Ovary (tissue), 10 donors: ENCODE measurements at places on chromosomes 16 and 17. TPM values are rescaled to one million over a fixed set of nuclear protein-coding genes. Genes with fewer than 3 reads are reported as not detected.

TBC1D28 gene
- total RNA-seq = not detected

TBC1D16 gene
- 10.3 TPM for total RNA-seq

TRPV3 gene
- total RNA-seq = 1.9 TPM

PRKCB gene
- total RNA-seq = 1.9 TPM

ENO3 gene
- total RNA-seq = 2.5 TPM

SGSH gene
- 36.6 TPM for total RNA-seq

TBC1D3D gene
- total RNA-seq = 0.59 TPM

HSD17B1 gene
- total RNA-seq = 5.3 TPM

QRICH2 gene
- total RNA-seq = 1.1 TPM

DNA sequence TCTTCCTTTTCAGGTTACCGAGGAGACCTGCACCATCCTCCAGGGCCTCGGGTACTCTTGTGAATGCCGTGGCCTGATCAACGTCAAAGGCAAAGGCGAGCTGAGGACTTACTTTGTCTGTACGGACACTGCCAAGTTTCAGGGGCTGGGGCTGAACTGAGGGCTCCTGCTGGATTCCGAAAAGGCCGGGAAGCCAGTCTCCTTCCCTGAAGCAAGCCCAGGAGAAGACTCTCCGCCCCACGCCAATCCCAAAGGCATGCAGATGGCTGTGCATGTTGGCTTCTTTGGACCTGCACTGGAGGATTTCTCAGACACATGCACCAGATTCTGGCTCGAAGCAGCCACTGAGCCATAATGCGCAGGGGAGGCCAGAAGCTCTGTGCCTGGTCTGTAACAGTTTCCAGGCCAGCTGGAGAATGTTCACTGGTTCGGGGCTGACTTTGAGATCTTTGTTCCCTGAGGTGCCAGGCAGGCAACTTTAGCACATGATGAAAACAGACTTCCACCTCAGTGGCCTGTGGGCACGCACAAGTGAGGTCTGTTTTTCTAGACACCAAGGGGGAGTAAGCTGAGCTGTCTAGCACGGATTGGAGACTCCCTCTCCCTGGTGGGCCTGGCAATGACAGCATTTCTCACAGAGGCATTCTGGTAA is 49.1 kb downstream of the ADCY7 start:
- no peaks in the 10 kb centered on the region for H3K27me3 ChIP-seq
- H3K27ac ChIP-seq = no peak overlapping the region
- no peaks in the 10 kb centered on the region for H3K36me3 ChIP-seq

DNA sequence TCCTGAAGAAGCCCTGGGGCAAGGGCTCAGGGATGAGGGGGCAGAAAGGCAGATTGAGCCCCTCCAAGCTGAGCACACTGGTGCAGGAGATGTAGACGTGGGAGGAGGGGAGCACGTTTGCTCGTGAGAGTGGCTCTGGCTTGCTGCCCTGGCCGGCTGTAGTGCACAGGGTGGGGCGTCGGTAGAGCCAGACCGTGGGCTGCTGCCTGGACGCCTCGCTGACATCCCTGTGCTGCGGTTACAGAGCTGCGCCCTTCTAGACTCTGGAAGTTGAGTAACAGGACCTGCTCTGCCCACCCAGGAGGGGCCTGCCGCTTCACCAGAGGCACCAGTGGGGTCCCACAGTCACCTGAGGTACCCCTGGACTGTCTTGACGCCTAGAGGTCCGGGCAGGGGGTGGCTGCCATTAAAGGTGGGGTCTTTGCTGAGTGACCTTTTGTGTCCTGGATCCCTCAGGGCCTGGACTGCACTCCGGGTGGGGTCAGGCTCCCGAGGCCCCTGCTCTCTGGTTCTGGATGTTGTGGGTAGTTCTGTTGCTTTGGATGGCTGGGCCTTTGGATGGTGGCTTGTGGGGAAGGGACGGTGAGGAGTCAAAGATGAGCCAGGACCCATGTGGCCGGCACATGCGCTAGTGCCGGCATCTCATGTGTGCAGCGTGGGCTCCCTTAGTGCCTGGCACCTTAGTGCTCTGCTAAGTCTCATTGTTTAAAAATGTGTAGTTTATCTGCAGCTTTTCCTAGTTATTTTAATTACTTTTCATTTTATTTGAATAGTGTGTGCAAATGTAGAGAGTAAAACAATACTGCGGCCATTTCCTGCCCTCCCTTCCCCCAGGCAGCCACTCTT is 41.7 kb downstream of the PGS1 start:
- H3K27me3 ChIP-seq = no peaks in the 10 kb centered on the region
- no peak overlapping the region for H3K4me3 ChIP-seq
- H3K4me1 ChIP-seq = no peaks in the 10 kb centered on the region
- no peak for DNase-seq
- H3K36me3 ChIP-seq = no peaks in the 10 kb centered on the region
- no peak overlapping the region for H3K27ac ChIP-seq

DNA sequence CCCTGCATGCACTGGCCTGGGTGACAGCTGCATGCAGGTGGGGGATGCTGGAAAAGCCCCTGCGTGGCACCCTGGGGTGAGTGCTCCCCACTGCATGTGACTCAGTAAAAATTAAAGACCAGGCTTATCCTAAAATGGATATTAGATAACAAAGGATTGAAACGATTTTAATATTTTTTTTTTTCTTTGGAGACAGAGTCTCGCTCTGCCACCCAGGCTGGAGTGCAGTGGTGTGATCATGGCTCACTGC is 334.9 kb downstream of the C16orf95 start:
- no peak for DNase-seq
- H3K27ac ChIP-seq = no peak overlapping the region
- no peak overlapping the region for H3K4me3 ChIP-seq

- H3K27me3 ChIP-seq = no peaks in the 10 kb centered on the region
- no peak overlapping the region for H3K4me3 ChIP-seq
- H3K27ac ChIP-seq = no peak overlapping the region
- DNase-seq = no peak
These were observed 3.6 kb upstream of the CYTH1 start for GRCh38 chr17:78785663-78786057.

GRCh38 chr16:20866145-20866772 is 33.9 kb downstream of the DCUN1D3 start:
- no peak overlapping the region for H3K4me3 ChIP-seq
- DNase-seq = peak; percentile 43
- no peak overlapping the region for H3K27ac ChIP-seq
- H3K27me3 ChIP-seq = no peaks in the 10 kb centered on the region

- no peak overlapping the region for H3K4me3 ChIP-seq
- H3K4me1 ChIP-seq = no peaks in the 10 kb centered on the region
- no peak for DNase-seq
- no peak overlapping the region for H3K27ac ChIP-seq
- H3K27me3 ChIP-seq = no peaks in the 10 kb centered on the region
These were observed 21.8 kb upstream of the PRM1 start for GRCh38 chr16:11302977-11303376.

GRCh38 chr16:11138022-11138768 is 117.8 kb downstream of the SOCS1 start:
- no peak overlapping the region for H3K27ac ChIP-seq
- no peaks in the 10 kb centered on the region for H3K27me3 ChIP-seq
- no peak for DNase-seq
- no peak overlapping the region for H3K4me3 ChIP-seq
- no peaks in the 10 kb centered on the region for H3K36me3 ChIP-seq
- peaks cover 18% of the 10 kb centered on the region for H3K4me1 ChIP-seq

DNA sequence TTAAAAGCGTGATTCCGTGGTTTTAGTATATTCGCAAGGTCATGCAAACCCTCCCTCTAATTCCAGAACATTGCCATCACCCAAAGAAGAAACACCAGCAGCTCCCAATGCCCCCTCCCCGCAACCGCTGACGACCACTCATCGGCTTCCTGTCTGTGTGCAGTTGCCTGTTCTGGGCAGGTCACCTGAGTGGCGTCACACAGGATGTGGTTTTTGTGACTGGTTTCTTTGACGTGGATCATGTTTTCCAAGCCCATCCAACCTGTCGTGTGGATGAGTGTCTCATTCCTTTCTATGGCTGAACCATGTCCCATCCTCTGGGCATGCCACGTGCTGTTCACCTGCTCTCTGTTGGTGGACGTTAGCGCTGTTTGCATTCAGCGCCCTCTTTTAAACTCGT is 8.2 kb upstream of the ATP2C2 start:
- H3K36me3 ChIP-seq = no peaks in the 10 kb centered on the region
- H3K4me1 ChIP-seq = no peaks in the 10 kb centered on the region
- no peak overlapping the region for H3K4me3 ChIP-seq
- no peak overlapping the region for H3K27ac ChIP-seq

GRCh38 chr17:31226373-31226772 is 70.7 kb downstream of the OMG start:
- no peak overlapping the region for H3K4me3 ChIP-seq
- H3K4me1 ChIP-seq = no peaks in the 10 kb centered on the region
- DNase-seq = no peak
- H3K27ac ChIP-seq = no peak overlapping the region
- H3K36me3 ChIP-seq = no peaks in the 10 kb centered on the region

GRCh38 chr17:75566416-75566815 is 21.2 kb upstream of the MYO15B start:
- H3K27me3 ChIP-seq = no peaks in the 10 kb centered on the region
- H3K4me1 ChIP-seq = peaks cover 4% of the 10 kb centered on the region
- no peak for DNase-seq
- no peak overlapping the region for H3K27ac ChIP-seq
- no peaks in the 10 kb centered on the region for H3K36me3 ChIP-seq
- H3K4me3 ChIP-seq = no peak overlapping the region

DNA sequence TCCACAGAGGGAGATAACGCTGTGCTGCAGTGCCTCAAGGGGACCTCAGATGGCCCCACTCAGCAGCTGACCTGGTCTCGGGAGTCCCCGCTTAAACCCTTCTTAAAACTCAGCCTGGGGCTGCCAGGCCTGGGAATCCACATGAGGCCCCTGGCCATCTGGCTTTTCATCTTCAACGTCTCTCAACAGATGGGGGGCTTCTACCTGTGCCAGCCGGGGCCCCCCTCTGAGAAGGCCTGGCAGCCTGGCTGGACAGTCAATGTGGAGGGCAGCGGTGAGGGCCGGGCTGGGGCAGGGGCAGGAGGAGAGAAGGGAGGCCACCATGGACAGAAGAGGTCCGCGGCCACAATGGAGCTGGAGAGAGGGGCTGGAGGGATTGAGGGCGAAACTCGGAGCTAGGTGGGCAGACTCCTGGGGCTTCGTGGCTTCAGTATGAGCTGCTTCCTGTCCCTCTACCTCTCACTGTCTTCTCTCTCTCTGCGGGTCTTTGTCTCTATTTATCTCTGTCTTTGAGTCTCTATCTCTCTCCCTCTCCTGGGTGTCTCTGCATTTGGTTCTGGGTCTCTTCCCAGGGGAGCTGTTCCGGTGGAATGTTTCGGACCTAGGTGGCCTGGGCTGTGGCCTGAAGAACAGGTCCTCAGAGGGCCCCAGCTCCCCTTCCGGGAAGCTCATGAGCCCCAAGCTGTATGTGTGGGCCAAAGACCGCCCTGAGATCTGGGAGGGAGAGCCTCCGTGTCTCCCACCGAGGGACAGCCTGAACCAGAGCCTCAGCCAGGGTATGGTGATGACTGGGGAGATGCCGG is 769 bp downstream of the CD19 start:
- H3K4me3 ChIP-seq = no peak overlapping the region
- H3K4me1 ChIP-seq = peaks cover 5% of the 10 kb centered on the region
- H3K36me3 ChIP-seq = no peaks in the 10 kb centered on the region

DNA sequence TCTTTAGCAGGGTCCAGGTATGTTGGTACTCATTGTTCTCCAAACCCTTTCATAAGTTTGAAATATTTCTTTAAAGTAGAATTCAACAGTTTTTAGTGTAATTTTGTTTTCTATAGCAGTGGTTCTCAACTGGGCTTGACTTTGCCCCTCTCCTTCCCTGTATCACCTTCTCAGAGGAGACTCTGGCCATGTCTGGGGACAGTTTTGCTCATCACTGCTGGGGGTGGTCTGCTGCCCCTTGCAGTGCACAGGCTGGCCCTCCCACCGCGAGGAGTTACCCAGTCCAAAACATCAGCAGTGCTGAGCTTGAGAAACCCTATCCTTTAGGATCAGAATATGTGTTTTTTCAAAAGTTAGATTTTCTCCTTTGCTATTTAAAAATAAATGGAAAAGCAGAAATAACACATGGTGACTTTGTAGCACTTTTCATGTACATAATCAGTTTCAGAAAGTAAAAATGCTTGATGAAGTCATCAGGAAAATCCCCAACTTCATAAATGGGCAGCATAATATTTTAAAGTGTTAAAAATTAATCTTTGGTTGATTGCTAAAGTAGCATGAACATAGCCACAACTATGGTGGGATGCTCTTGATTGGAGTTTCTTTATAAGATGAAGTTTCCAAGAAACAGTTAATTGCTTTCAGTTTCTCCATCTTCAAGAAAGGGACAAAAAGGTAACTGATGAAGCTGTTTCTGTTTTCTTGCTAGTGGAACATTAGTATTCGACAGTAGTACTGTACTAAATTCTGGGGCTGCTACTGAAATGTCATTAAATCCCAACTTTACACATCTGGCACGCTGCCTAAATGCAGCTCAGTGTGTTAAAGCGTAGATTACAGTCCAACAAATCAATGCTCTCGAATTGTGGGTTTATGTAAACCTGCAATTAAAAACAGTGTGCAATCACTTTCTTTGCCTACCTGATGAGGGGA is 70.3 kb downstream of the NETO2 start:
- no peak for DNase-seq
- H3K36me3 ChIP-seq = no peaks in the 10 kb centered on the region
- H3K27ac ChIP-seq = no peak overlapping the region
- no peaks in the 10 kb centered on the region for H3K4me1 ChIP-seq
- H3K4me3 ChIP-seq = no peak overlapping the region
- H3K27me3 ChIP-seq = no peaks in the 10 kb centered on the region

- no peak overlapping the region for H3K27ac ChIP-seq
- H3K4me3 ChIP-seq = no peak overlapping the region
- H3K4me1 ChIP-seq = peaks cover 6% of the 10 kb centered on the region
- no peak for DNase-seq
These were observed 2.9 kb upstream of the WIPI1 start for GRCh38 chr17:68460146-68460545.

DNA sequence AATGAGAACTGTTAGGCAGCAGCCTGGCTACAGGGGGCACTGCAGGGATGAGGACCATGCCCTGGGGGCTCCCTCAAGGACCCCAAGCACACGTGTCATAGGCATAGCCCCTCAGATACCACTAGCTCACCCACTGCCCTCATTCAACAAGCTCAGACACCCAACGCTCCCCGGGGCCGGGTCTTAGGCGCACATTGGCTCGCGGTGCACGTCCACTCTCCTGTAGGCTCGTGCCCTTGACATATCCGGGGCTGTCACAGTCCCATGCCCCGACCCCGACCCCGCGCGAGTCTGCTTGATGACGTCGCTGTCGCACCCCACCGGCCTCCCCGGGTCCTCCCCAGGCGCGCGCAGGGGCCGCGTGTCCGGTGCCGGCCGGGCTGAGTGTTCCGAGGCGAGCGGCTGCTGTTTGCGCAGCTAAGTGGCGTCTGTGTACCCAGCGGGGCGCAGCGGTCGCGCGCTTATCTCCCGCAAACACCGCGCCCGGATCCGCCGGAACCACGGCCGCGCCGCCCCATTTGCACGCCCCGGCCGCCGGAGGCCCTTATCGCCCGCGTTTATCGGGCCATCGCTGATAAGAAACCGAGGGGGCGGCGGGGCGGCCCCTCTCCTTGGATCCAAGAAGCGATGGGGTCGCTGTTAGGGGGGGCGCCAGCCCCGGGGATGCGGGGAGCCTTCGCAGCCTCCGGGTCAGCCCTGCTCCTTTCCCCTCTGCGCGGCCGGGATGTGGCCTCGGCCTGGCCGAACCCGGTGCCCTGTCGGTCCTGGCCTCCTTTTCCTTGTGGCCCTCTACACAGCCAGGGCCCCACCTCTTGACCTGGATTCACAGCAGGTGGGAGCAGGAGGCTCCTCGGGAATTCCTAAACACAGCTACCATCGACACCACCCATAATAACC is 20.7 kb upstream of the NAGS start:
- H3K27ac ChIP-seq = no peak overlapping the region
- H3K27me3 ChIP-seq = no peaks in the 10 kb centered on the region
- DNase-seq = no peak
- peaks cover 2% of the 10 kb centered on the region for H3K4me1 ChIP-seq
- no peaks in the 10 kb centered on the region for H3K36me3 ChIP-seq
